ENCODE measurements at places on chromosomes 16 and 17. TPM values are rescaled to one million over a fixed set of nuclear protein-coding genes. Genes with fewer than 3 reads are reported as not detected.

The NHLRC4 gene
- total RNA-seq, result 1.4 TPM

The TBC1D10B gene
- 19.9 TPM for total RNA-seq

The ARMC7 gene
- 2.1 TPM for total RNA-seq

The RNF151 gene
- total RNA-seq, result not detected

The PRSS22 gene
- total RNA-seq, result not detected

The PMFBP1 gene
- 0.18 TPM for total RNA-seq

The NPIPA2 gene
- not detected for total RNA-seq

The KCTD5 gene
- 18.2 TPM for total RNA-seq

The ABCC6 gene
- total RNA-seq, result 2.3 TPM

The APOBR gene
- total RNA-seq, result not detected

The BTBD17 gene
- not detected for total RNA-seq

The SDK2 gene
- 0.09 TPM for total RNA-seq

The ADAD2 gene
- total RNA-seq, result not detected

The DRC7 gene
- not detected for total RNA-seq

The EFNB3 gene
- total RNA-seq, result 0.09 TPM
